NT2/D1 (cell line): ENCODE measurements at places on chromosomes 5 and 9.

DNA sequence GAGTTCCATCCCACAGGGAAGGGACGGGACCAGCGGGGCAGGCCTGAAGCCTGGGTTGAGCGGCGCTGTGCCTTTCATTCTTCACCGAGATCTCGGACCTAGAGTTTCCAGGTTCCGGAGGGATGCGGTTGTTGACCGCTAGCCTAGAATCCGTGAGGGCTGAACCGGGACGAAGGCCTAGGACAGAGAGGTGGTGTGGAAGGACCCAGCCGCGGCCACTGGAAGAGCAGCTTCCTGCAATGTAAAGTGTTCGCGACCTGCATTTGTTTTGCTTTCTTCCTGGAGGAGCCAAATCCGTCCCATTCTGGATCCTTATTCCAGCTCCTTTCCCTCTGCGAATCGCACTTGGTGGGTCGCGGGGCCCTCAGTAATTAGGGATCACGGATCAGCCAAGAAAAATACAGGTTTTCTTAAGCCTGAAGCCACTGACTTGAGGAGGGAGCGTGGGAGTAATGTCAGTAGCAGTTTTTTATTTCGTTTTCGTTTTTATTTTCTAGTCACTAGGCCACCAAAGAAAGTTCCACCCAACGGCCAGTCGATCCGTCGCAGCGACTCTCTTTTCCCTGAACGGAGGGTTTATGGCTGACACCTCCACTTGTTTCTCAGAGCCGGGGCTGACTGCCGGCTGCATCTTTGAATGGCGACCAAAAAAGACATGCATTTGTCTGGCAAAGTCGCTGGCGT, 48.6 kb downstream of the ANXA2R start:
- DNase-seq, result no peak

- DNase-seq, result no peak
These were observed 479.7 kb downstream of the CETN3 start for GRCh38 chr5:89929834-89930233.

- DNase-seq, result no peak
These were observed 450.9 kb downstream of the CCDC171 start for GRCh38 chr9:16003785-16004184.

- DNase-seq, result no peak
These were observed 26.4 kb downstream of the UTP15 start for GRCh38 chr5:73591698-73592501.

- no peak for DNase-seq
These were observed 76.0 kb downstream of the IPO11 start for GRCh38 chr5:62488531-62488930.

DNA sequence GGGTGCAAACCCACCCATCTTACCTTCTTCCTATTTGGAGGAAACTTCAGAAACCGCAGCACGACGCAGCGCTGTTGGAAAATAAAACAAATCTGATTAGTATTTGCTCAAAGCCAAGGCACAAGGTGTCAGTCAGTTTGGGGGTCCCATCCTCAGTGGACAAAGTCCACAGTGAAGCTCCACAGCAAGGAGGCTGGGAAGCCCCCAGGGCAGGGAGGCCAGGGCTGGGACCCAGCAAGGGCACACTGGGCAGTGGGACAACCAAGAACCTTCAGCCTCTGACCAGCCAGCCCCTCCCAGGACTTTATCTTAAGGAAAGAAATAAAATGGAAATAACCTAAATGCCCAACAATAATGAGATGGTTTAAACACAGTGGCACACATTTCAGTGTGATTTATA, 11.3 kb downstream of the IPPK start:
- no peak for DNase-seq
